ENCODE measurements at places on chromosomes 13 and 19.

GRCh38 chr13:48000559-48001113 lies 437 bp downstream of the SUCLA2 start:
- DNase-seq: no peak

- DNase-seq: no peak
Observed at GRCh38 chr13:113794764-113795173, 35.7 kb downstream of the TMEM255B start.

GRCh38 chr19:570937-571565 lies 1.3 kb upstream of the BSG start:
- DNase-seq: no peak

DNA sequence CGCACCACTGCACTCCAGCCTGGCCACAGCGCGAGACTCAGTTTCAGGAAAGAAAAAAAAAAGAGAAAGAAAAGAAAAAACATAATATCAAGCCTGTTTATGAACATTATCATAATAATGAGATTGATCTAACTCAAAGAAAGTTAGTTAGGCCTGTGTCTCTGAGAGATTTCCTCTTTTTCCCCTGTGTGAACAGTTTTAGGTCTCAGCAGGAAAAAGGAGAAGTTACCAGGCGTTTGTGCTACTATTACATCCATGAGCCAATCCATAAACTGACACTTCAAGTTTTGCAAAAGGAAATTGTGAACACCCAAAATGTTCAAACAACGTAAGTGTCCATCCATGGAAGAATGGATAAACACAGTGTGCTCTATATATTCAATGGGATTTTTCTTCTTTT lies 3.8 kb downstream of the TARM1 start:
- DNase-seq: no peak

GRCh38 chr19:45876411-45877197 lies 9.3 kb downstream of the IRF2BP1 start:
- no peak for DNase-seq

DNA sequence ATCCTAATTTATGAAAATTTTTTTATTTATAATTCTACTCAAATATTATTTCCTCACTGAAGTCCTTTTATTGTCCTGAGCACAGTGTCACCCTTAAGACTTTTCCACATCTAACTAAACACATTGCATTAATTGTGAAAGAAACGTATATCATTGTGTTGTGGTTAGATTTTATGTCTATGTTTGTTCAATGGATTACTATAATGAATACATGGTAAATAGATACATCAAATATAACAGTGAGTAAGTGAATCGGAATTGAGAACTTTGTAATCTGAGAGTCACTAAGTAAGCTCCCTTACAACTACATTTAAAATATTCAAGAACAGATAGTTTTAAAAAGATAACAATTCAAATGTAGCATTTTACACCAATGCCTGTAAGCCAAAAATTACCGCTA lies 417.6 kb upstream of the PCDH20 start:
- DNase-seq: no peak

- DNase-seq: no peak
Observed at GRCh38 chr13:53110181-53110580, 81.6 kb downstream of the OLFM4 start.

- no peak for DNase-seq
Observed at GRCh38 chr13:113559901-113560644, 24.5 kb upstream of the TFDP1 start.
